ENCODE measurements at places on chromosomes 6 and 20. TPM values are rescaled to one million over a fixed set of nuclear protein-coding genes. Genes with fewer than 3 reads are reported as not detected.

TGM3 gene
- not detected for total RNA-seq

GPR31 gene
- not detected for total RNA-seq

FAM83C gene
- not detected for total RNA-seq

PBOV1 gene
- not detected for total RNA-seq

TCP11 gene
- 0.46 TPM for total RNA-seq

ZNF391 gene
- total RNA-seq: 2.4 TPM

CLIC5 gene
- not detected for total RNA-seq

IL17F gene
- total RNA-seq: not detected

RAD21L1 gene
- 0.59 TPM for total RNA-seq

TDRD6 gene
- total RNA-seq: 0.05 TPM

CENPW gene
- 2.7 TPM for total RNA-seq

C6orf58 gene
- total RNA-seq: not detected

SLC13A3 gene
- 1.5 TPM for total RNA-seq

CDS2 gene
- total RNA-seq: 30.3 TPM

TTPAL gene
- 10.1 TPM for total RNA-seq

METTL24 gene
- total RNA-seq: not detected

DEFB116 gene
- not detected for total RNA-seq

RAB44 gene
- total RNA-seq: not detected

RAMACL gene
- 0.74 TPM for total RNA-seq

COL9A3 gene
- not detected for total RNA-seq

ZBTB46 gene
- total RNA-seq: 0.59 TPM

HUS1B gene
- 1.7 TPM for total RNA-seq

SALL4 gene
- 2.0 TPM for total RNA-seq

LHFPL5 gene
- total RNA-seq: not detected

ZBTB12 gene
- 3.6 TPM for total RNA-seq

PACSIN1 gene
- total RNA-seq: not detected

PAK5 gene
- total RNA-seq: not detected

ADTRP gene
- total RNA-seq: 4.9 TPM

BEND6 gene
- 14.3 TPM for total RNA-seq

CLPSL2 gene
- not detected for total RNA-seq

FUT9 gene
- not detected for total RNA-seq

ADGRG6 gene
- total RNA-seq: 29.9 TPM

LAMA2 gene
- total RNA-seq: 14.1 TPM

MEI4 gene
- not detected for total RNA-seq

HSPA1L gene
- total RNA-seq: 1.2 TPM

LTA gene
- total RNA-seq: not detected

PRICKLE4 gene
- total RNA-seq: 1.2 TPM

POU3F2 gene
- not detected for total RNA-seq

LPIN3 gene
- 7.0 TPM for total RNA-seq
